ENCODE measurements at places on chromosomes 6 and 20.

- no peak for DNase-seq
Measured at GRCh38 chr6:25486550-25486949, 165.5 kb upstream of the SCGN start.

GRCh38 chr20:34237942-34238341 is 3.3 kb upstream of the ASIP start:
- no peak for DNase-seq

DNA sequence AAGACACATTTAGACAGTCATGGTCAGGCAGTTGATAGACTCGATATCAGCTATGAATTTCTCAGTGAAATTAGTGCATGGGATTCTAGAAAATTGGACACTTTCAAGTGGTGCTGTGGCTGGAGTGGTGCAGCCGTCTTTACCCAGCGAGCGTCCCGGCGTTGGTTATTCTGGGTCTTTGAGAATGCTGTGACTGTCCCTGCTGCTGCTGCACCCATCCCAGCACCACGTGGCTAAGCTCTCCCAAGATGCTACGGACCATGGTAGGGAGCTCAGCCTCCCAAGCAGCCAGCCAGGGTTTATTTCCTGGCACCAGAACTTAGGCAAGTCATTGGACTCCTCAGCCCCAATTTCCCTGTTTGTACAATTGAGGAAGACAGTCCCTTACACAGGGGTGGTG is 147.2 kb upstream of the RPS6KA2 start:
- DNase-seq, result no peak

- DNase-seq, result no peak
Measured at GRCh38 chr6:32424589-32425300, 14.9 kb upstream of the HLA-DRA start.

- no peak for DNase-seq
Measured at GRCh38 chr20:6029538-6029937, 24.3 kb downstream of the LRRN4 start.

GRCh38 chr6:44806656-44807055 is 419.1 kb downstream of the CDC5L start:
- no peak for DNase-seq

DNA sequence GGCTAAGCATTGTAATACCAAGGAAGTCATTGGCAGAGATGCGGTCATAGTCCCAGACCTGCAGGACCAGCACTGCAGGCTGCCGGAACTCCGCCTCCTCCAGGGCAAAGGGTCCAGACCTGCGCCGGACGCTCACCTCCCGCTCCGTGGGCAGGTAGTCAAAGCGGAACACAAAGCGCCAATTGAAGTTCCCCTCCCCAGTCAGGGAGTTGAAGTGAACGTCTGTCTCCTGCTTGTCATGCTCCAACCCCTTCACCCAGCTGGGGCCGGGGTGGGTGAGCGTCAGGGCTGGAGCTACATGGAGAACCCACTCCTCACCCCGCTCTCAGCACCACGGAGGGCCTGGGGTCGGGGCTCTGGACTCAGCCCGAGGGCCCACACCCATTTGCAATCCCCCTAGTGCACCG is 18.2 kb downstream of the ERGIC3 start:
- no peak for DNase-seq

- DNase-seq, result no peak
Measured at GRCh38 chr20:32678948-32679347, 5.2 kb upstream of the C20orf203 start.

DNA sequence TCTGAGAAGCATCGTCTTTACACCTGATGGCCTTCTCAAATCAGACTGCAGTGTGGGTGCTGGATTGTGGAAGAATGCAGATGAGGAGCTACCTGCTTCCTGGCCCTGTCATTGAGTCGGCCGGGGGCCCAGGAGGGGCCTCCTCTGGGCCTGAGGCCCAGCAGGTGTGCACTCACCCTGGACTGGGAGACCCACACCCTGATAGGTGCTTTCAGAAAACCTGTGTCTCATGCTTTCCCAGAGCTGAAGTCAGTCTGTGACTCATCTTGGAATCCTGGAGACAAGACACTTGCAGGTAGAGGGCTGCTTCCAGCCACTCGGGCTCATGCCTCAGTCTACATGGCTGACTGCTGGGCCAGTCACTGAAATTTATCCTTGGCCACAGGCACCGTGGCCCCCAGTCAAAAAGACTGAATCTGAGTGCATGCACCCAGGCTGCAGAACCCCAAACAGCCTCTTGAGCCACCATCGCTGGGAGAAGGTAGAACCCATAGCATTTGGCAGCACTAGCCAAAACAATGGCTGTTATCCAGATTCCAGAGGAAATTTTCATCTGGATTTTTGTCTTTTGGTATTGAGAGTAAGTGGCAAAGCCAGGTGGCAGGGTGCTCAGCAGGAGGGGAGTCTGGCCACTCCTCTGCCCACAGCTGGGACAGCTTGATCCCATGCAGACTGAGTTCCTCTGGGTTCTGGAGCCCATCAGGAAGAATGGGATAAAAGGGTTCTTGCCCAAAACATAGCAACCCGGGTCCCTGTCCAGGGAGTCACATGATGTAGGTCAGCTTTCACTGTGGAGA is 182.0 kb upstream of the CST7 start:
- DNase-seq, result no peak

DNA sequence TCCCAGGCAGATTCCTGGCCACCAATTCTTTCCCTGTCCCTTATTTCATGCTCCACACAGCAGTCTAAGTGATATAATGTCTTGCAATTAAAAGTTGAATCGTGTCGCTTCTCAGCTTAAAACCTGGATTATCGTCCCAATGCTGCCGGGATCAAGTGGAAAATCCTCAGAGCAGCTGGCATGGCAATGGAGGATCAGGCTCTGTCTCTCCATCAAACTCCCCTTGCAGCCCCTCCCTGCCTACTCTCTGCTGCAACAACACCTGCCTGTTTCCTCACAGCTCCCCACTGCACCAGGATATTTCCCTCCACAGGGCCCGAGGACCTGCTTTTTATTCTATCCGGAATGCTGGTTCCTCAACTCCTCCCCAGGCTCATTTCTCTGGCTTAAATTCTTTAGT is 277.1 kb downstream of the SYNE1 start:
- DNase-seq, result no peak

GRCh38 chr6:39086711-39087110 is 28.3 kb downstream of the SAYSD1 start:
- DNase-seq, result no peak

DNA sequence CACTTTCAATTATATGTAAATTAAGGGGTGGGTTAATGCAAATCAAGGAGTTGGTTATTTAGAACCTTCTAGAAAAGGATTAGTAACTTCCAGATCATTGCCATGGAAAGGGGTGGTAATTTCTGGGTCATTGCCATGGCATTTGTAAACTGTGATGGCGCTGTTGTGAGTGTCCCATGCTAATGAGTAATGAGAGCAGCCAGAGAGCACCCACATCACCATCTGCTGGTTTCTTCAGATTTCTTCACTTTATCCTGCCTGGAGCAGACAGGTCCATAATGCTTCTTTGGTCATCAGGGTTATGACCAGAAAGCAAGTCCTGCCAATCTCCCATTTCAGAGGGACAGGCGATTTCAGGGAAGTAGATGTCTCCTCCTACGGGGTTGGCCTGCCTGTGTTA is 311.3 kb upstream of the CNR1 start:
- DNase-seq, result no peak

DNA sequence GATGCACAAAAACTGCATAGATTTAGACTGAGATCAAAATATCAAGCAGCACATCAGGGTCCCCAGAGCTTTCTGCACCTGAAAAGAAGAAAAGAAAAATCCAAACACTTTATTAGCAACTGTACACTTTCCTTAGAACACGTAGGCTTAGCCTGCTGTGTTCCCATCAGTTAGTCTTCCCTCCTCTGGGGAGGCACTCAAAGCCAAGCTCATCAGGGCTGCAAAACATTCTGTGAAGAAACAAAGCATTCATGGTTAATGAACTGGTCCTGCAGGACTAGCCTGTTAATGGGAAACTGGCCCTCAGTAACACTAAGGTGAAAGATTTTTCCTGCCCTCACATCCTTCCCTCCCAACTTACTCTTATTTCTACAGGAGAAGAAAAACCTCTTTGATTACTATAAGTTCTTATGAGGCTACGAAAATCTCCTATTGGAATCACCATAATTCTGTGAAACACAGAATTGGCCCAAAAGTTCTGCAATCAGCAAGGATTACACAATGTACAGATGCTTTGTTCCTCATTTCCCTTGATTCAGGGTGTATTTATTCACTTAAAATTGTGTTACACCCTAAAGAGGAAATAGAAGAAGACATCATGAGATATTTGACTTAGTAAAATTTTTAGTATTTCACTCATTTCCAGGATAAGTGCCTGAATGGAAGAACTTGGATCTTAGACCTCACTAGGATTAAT is 901.0 kb upstream of the MAP3K7 start:
- no peak for DNase-seq
